ENCODE measurements at places on chromosomes 2 and 18. TPM values are rescaled to one million over a fixed set of nuclear protein-coding genes. Genes with fewer than 3 reads are reported as not detected.

Gene MARCHF4
- total RNA-seq, result 0.22 TPM

DNA sequence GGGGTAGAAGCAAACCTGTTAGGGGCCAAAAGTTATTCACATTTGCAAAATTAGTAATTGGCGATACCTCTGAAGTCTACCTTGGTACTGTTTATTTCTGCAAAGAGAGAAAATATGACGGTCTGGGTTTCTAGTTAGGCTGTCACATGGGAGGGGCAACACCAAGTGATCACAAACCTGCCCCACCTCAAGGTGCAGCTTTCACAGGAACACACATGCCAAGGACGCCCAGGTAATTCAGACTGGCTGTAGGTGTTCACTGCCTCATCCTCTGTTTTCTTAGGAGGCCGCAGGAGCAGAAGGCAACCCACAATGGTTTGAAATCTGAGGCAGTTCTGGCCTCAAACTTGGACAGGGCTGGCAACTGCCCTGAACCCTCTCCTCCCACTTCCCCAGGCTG is 56.2 kb downstream of the STPG4 start:
- DNase-seq, result no peak

- peak; percentile 29 for DNase-seq
These were observed 75.4 kb upstream of the HNMT start for GRCh38 chr2:137888845-137889244.

GRCh38 chr2:232332940-232333259 is 45.7 kb upstream of the ALPP start:
- DNase-seq, result no peak

GRCh38 chr2:53227535-53227934 is 540.1 kb upstream of the CHAC2 start:
- no peak for DNase-seq

Gene RFTN2
- 13.3 TPM for total RNA-seq

- peak; percentile 19 for DNase-seq
These were observed 20.9 kb downstream of the ITGAV start for GRCh38 chr2:186610785-186611184.

GRCh38 chr2:174066871-174067270 is 101.7 kb upstream of the SP3 start:
- no peak for DNase-seq

Gene HAAO
- total RNA-seq, result not detected

Gene HOXD3
- 6.5 TPM for total RNA-seq

Gene ITGA6
- total RNA-seq, result 225 TPM

- peak; percentile 1 for DNase-seq
These were observed 35.8 kb downstream of the PID1 start for GRCh38 chr2:229235131-229235914.

DNA sequence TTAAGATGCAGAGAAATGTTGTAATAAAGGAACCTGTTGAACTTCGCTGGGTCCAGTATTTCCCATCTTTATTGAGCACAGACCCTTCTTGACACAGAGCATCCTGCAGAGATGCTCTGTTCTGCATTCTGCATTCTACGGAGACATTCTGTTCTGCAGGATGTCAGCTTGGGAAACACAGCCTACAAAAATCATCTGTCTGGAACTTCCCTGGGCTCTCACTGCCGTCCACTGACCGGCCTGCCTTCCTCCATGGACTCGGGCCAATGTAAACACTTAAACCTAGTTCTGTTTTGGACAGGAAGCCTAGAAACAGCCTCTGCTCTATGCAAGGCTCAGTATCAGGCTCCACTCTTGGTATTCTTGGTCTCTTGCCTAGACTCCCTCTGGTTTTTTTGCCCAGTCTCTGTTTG is 90.0 kb upstream of the PPP1CB start:
- DNase-seq, result peak; percentile 92

Gene BCL11A
- total RNA-seq, result 0.65 TPM

Gene DSC3
- under 0.01 TPM for total RNA-seq

GRCh38 chr18:63244607-63245006 is 75.0 kb downstream of the BCL2 start:
- no peak for DNase-seq

DNA sequence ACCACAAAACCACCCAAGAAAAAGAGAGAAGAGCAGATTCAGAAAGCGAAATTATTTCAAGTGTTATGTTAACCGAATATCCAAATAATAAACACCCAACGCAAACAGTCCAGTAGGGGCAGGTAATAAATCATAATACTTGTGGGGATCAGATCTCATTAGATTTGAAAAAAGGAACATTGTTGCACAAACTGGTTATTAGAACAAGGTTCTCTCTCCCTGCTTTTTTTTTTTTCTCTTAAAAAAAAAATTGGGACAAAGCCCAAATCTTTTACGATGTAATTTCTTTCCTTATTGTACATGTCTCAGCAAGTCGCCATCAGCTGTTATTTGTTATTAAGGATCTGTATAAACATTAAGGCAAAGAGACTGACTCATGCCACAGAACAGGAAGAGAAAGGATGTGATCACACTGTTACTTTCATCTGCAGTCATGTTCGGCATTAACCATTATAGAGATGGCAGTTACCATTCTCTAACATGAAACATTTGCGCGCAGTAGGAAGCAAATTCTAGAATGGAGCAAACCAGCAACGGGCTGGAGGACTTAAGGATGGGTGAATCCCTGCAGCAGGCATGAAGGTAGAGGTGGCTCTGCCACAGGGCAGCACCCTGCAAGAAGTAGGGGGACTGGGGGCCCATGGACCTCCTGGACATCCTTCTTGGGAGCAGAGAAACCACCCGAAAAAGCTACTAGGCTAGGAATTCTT is 42.0 kb downstream of the EPHA4 start:
- peak; percentile 92 for DNase-seq

DNA sequence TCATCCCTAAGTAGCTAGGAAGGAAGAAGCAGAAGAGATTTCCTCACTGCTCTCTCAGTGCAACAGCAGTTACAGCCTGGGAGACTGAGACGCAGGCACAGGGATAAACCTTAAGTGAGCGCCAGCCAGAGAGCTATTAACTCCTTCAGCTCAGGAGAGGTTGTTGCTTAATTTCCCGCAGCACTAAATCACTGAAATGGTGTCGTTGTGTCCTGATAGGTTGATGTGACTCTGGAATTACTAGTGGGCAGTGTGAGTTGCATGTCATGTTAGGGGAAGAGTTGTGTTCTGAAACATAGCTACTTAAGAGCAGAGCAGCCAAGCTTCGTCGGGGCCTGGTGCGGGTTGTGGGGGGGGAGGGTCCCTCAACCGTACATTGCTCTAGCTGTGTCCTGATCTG is 225.8 kb downstream of the NAPG start:
- no peak for DNase-seq

Gene CNRIP1
- 36.9 TPM for total RNA-seq

- DNase-seq, result no peak
These were observed 419.3 kb downstream of the SPAG16 start for GRCh38 chr2:213703406-213704098.

DNA sequence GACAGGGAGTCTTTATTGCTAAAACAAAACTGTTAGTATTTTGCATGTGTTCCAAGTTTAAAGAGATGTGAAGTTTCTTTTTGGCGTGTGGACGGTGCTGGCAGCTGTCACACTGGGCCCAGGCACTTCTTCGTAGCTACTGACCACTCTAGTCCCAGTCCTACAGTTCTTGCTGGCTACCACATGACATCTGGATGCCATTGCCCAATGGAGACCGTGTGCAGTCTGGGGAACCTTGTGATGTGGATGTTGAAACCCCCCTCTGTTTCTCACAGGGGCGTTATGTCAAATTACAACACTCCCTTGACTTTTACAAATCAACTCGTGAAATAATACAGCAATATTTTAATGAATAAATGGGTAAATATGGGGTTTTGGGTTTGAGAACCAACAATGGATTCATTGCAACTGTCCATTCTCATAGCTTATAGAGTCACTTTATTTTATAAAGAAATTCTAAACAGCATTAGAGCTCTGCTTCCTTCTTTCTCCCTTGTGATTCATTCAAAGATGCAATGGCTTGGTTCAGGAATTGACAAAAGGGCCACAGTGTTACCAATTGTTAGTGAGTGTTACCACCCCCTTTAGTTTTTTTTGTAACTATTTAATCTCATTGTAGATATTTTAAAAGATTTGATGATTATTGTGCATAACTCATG is 1.2 kb downstream of the GPD2 start:
- no peak for DNase-seq

Gene C2orf92
- 1.1 TPM for total RNA-seq

GRCh38 chr2:235636546-235636945 is 142.7 kb downstream of the AGAP1 start:
- DNase-seq, result no peak

DNA sequence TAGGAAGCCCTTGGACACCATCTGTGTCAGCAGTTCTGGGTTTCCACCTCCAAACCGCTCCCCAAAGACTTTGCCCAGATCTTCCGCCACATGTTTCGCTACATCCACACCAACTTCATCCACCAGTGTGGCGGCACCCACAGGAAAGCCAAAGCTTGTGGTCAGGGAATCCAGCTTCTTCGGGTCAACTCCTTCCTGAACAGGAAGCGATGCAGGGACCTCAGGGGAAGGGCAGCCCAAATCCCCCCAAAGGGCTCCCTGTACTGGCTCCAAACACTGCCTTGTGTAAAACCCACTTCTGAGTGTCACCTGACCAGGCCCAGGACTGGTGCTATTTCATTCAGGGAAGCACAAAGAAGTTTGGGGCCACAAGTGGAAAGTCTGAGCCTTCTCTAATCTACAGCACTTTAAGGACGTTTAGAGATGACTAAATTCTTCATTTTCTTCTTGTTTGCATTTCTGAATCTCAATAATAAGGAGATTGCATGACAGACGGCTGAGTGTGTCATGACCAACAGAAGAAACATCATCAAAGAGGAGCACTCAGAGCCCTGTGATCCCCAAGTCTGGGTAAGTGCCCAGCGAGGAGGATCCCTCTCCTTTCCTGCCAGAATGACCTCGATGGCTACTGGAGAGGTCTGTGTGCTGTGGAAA is 20.8 kb downstream of the GAREM2 start:
- no peak for DNase-seq

DNA sequence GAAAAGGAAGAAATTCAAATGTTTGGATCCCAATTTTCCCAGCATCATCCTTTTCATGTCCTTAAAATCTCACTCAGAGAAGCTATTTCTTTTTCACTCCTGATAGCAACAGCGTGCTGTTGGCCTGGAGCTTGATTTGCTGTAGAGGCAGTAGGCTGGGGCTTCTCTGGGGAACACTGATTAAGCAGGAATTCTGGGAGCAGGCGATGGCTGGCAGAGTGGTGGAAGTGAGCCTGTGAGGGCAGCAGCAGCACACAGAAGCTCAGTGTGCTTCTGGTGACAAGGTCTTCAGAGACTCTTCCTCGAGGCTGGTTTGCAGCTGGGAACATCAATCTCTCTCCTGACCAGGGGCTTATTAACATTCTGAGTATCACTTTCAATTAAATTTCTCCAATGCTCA is 284.6 kb downstream of the DPP10 start:
- DNase-seq, result no peak

GRCh38 chr2:25757906-25758305 is 84.5 kb upstream of the DTNB start:
- no peak for DNase-seq

- DNase-seq, result no peak
These were observed 3.3 kb upstream of the ACTR3 start for GRCh38 chr2:113886479-113887008.

Gene COL4A4
- under 0.01 TPM for total RNA-seq

DNA sequence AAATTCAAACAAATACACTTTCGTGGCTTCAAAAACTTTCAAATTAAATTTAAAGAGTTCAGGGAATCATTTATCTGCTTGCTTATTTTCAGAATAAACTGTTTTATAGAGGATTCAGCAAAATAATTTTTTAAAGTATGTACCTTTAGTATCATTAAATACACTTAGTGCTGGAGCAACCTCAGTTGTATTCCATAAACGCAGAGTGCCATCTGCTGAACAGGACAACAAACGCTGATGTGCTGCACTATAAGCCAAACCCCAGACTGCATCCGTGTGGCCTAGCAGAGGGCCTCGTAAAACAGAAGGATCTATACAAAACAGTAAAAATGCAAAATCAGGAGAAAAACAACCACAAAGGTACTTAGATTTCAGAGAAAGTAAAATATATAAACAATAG is 108.6 kb downstream of the STRN start:
- no peak for DNase-seq

Gene CCDC85A
- 1.4 TPM for total RNA-seq

Gene GPR45
- not detected for total RNA-seq

Gene GYPC
- total RNA-seq, result 773 TPM

- DNase-seq, result no peak
These were observed 110.9 kb downstream of the GALR1 start for GRCh38 chr18:77360315-77361190.

GRCh38 chr2:26562811-26563645 is 78.1 kb downstream of the CIB4 start:
- no peak for DNase-seq

Gene SIX2
- not detected for total RNA-seq

Gene TUBA4B
- total RNA-seq, result not detected

GRCh38 chr2:9463698-9464034 is 10.7 kb upstream of the IAH1 start:
- no peak for DNase-seq

DNA sequence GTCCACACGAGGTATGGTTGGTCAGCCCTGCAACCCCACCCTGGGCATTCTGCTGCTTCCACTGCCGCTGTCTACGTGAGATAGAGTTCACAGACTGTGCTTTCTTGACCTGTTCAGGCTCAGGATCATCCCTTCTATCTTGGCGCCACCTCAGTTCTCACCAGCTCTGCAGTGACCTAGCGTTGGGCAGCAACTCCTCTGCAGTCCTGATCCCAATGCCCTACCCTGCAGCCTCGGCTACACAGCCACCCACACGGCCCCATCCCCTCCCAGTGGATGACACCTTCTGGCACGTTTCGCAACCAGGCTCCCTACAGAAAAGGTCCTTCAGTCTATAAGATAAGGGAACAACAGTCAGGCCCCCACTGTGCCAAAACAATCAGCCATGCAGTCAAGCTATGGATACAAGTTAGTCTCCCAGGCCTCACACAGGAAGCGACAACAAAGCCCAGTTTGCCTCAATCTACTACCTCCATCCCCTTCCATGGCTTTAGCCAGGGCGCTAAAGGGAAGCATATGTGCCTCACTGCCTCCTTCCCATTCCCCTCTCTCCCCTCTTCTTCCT is 317.9 kb upstream of the PKDCC start:
- DNase-seq, result no peak

- no peak for DNase-seq
These were observed 18.5 kb downstream of the KCNJ13 start for GRCh38 chr2:232757905-232758304.

- no peak for DNase-seq
These were observed 55.1 kb downstream of the CYTIP start for GRCh38 chr2:157388827-157389226.

DNA sequence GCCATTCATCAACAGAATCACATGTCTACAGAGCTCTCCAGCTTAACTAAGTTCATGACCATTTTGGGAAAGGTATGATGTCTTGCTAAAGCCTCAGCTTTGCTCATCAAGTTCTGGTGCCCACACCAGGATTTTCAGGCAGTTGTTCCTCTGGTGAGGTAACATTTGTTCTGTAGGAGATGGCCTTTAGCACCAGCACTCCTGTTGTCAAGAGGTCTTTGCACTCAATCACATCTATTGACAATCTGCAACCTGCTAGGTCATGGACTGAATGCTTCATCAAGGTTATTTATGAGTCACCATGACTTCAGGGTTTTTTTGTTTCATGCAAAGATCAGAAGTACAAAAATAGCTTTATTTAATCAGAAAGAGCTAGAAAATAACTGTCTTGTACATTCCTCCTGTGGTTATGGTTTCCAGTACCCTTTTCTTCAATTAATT is 36.6 kb upstream of the VIT start:
- DNase-seq, result no peak
